Suprapubic skin (tissue), 4 donors: ENCODE measurements at places on chromosomes 11 and 22.

DNA sequence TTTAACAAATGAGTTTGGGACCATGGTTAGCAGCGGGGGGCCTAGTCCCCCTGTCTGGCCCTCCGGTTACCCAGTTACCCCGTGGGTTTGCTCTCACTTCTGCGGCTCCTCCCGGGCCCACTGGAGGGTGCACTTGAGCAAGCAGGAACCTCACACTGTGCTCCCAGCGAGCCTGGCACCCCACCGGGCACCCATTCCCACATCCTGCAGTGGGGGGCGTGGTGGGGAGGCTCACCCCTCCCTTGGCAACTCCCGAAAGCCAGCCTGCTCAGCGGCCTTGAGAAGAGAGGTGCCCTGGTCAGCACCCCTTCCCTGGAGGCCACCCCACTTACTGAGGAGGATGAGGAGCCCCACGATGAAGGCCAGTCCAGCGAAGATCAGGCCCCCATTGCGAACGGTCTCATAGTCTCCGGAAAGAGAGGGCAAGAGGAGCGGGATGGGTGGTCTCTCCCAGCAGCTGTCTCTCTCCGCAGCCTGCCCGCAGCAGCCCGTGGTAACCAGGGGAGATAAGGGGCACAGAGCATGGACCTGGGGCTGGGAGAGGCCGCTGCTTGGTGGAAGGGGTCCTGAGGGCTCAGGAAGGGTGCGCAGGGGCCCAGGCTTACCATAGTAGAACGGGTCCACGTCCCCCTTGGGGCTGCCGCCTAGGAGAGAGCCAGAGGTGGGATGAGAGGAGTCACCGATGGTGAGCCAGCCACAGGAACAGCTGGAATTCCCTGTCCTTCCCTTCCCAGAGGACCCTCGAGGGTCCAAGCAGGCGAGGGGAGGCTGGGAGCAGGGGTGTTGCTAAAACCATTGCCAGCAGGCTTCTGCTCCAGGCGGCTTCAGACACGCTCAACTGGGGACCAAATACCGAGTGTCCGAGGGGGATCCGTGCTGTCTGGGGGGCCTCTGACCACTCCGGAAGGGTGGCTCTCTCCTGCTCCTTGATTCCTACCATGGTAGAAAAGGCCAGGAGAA is 2.2 kb downstream of the FXYD2 start:
- peaks cover 37% of the 10 kb centered on the region for H3K4me1 ChIP-seq
- no peak for DNase-seq
- H3K4me3 ChIP-seq = no peak overlapping the region
- H3K27me3 ChIP-seq = no peaks in the 10 kb centered on the region

DNA sequence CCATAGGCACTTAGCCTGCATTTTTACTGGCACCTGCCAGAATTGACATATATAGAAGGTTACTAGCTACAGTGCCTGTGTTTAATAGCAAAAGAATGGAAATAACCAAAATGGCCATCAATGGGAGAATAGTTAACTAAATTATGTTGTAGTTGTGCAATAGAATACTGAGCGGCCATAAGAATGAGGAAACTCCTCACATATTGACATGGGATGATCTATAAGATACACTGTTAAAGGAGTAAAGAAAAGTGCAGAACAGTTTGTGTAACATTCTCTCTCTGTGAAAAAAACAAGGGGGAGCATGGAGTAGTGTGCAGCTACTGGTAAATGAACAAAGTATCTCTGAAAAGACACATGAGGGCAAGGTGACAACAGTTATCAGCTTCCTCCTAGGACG is 21.5 kb downstream of the ARAP1 start:
- no peak overlapping the region for H3K27ac ChIP-seq
- no peaks in the 10 kb centered on the region for H3K27me3 ChIP-seq
- H3K4me3 ChIP-seq = no peak overlapping the region
- no peaks in the 10 kb centered on the region for H3K36me3 ChIP-seq

DNA sequence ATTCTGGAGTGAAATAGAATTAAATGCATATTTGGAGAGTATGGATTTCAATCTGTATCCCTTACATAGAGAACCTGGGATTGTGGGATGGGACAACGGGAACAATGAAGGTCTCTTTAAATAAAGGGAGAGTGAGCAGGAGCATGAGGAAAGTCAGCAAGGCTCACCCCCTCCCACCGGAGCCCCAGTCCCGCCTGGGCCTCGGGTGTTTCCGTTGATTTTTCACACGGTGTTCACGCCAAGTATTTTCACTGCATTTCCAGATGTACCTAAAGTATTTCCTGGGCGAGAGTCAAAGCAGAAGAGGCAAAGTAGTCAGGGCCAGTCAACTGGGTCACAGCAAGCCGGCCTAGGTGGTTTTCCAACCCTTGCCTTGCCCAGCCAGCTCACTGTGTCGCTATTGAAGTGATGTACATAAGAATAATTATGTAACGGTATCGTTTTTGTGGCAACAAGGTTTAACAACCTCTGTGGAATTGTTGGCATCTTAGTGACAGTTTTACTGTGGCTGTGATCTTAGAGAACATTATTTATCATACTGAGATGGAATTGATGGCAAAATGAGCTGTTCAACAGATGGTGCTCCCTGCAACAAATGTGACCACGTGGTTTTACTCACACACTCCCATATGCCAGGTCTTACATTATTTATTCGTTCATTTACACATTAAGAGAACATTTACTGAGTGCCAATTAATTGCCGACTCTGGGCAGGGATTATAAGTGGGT is 177.3 kb downstream of the ADAMTS15 start:
- no peak for DNase-seq
- no peaks in the 10 kb centered on the region for H3K36me3 ChIP-seq
- H3K27me3 ChIP-seq = peaks cover 3% of the 10 kb centered on the region

- peaks cover 27% of the 10 kb centered on the region for H3K4me1 ChIP-seq
- H3K27ac ChIP-seq = no peak overlapping the region
- peak overlapping the region; percentile 18 for H3K4me3 ChIP-seq
- peaks cover 93% of the 10 kb centered on the region for H3K27me3 ChIP-seq
These were observed 91.5 kb downstream of the CACNA1I start for GRCh38 chr22:39661842-39662685.

GRCh38 chr11:9701799-9702198 is 37.9 kb downstream of the SWAP70 start:
- peaks cover 25% of the 10 kb centered on the region for H3K4me1 ChIP-seq
- H3K27ac ChIP-seq = peak overlapping the region; percentile 42
- no peak for DNase-seq
- H3K4me3 ChIP-seq = no peak overlapping the region
